Breast epithelium (tissue), 4 donors: ENCODE measurements at places on chromosomes 1 and 21. TPM values are rescaled to one million over a fixed set of nuclear protein-coding genes. Genes with fewer than 3 reads are reported as not detected.
A peak's percentile ranks its signal among the peaks of the same experiment; 100 is the strongest.

GRCh38 chr1:59552007-59552406 lies 255.1 kb downstream of the FGGY start:
- no peak for DNase-seq

DNA sequence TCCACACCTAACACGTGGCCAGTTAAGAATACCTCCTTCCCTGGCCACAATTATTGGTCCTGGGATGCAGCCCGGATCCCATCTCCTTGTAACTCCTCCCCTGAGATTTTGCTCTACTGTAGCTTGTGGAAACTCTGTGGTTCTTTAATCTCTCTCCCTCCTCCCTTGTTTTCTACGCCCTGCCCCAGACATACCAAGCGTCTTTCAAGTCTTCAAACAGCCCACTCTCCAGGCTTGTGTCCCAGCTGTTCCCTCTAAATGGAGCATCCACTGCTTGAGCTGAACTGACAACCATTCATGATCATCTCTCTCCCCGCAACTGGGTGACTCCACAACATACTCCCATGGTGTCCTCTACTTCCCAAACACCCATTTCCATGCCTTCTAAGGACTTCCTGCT lies 111.6 kb downstream of the SIPA1L2 start:
- DNase-seq = no peak

DNA sequence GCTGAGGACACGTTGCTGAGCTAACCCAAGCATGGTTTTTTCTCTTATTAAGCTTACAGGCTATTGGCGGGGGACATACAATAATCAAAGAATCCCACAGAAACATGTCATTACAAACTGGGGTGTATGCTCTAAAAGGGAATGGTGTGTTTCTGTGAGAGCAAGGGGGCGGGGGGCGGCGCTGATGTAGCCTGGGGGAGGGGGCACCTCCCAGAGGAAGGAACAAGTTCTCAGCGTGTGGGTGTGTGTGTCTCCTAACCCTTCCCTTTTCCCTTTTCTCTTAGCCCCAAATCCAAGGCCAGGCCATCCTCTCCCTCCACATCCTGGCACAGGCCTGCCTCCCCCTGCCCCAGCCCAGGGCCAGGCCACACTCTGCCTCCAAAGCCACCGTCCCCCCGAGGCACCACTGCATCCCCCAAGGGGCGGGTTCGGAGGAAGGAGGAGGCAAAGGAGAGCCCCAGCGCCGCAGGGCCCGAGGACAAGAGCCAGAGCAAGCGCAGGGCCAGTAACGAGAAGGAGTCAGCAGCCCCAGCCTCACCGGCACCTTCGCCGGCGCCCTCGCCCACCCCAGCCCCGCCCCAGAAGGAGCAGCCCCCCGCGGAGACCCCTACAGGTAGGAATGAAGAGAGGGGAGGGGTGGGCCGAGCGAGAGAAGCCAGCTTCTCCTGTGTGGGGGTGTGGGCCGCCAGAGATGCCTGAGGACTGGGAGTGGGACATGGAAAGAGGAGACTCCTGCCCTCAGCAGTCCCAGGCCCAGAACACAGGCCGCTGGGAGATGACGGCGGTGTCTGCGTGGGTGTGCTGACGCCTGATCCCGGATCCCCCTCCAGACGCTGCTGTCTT lies 21.9 kb downstream of the MAP7D1 start:
- DNase-seq = no peak

GRCh38 chr1:201681375-201681774 lies 142.4 kb downstream of the NAV1 start:
- DNase-seq = no peak

DNA sequence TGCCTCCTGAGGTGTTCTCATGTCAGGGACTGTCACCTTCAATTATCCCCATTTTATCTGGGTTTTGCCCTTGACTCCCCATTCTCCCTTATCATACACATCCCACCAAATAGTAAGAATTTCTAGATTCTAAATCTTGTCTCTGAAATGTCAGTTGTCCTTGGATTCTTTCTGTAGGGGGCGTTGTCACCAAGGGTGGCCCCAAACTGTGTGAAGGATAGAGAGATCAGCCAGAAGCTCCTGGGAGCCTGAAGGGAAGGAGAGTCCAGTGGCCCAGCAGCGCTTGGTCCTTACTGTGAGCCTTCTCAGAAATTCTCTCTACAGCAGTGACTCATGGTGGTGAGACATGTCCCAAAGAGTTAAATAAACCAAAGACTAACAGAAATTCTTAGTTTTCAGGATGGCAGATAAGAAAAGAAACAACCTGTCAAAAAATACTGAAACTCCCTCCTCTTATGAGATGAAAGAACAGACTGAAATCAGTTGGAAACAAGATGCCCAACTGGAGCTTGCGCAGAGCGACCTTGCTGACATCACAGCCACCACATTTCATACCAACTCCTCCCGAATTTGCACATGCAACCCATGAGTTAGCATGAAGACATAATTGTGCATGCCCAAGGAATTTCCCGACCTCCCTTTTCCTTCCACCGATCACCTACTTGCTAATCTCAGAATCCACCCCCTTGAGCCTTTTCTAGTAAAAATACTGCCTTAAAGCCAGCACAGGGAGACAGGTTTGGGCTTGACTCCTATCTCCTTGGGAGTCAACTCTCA lies 109.8 kb downstream of the ELAVL4 start:
- DNase-seq = no peak

GRCh38 chr1:241614144-241614543 lies 26.0 kb downstream of the CHML start:
- no peak for DNase-seq

DNA sequence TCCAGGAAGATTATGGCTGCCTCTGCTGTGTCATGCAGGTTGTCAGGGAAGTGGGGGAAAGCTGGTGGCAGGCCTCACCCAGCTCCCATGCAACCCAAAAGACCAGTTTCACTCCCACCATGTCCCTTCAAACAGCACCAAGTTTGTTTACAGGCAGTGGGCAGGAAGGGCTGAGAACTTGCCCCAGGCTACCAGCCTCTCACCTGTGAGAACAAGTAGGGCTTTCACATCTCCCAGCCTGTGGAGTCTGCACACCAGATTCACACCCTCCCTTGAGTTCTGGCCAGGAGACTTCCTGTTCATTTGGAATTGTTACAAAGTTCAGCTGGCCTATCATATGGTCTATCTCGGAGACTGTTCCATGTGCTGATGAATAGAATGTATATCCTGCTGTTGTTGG lies 27.8 kb downstream of the RPAP2 start:
- DNase-seq = no peak

GRCh38 chr1:118661769-118662320 lies 326.3 kb downstream of the TBX15 start:
- no peak for DNase-seq

GRCh38 chr1:227944090-227944930 lies 3.4 kb downstream of the WNT9A start:
- DNase-seq = no peak

- no peak for DNase-seq
Measured at GRCh38 chr1:113872219-113872935, 865 bp upstream of the PTPN22 start.

- DNase-seq = no peak
Measured at GRCh38 chr1:22754106-22754768, 43.6 kb downstream of the EPHB2 start.

GRCh38 chr1:109570414-109570813 lies 22.0 kb downstream of the GNAI3 start:
- DNase-seq = no peak

GRCh38 chr1:92968138-92969032 lies 7.1 kb upstream of the DIPK1A start:
- no peak for DNase-seq

GRCh38 chr21:43696214-43696613 lies 22.7 kb upstream of the PDXK start:
- DNase-seq = no peak

GRCh38 chr1:80241566-80241965 lies 1235.0 kb upstream of the ADGRL4 start:
- no peak for DNase-seq

DNA sequence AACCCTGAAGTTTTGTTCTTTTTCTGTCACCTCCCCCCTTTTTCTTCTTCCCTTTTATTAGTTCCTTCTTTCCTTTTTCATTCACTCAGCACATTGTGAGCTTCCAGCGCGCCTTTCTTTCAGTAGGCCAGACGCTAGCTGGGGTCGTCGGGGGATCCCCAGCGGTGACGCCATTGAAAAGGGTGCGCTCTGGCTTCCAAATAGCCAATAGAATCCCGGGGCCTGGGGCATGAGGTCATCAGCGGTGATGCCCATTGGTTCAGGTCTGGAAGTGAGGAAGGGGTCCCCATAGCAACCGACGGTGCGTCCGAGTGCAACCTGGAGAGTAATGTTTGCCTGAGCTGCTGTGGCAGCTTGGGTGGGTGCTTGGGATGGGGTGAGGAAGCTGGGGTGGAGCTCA lies 6.9 kb upstream of the EFNA3 start:
- no peak for DNase-seq

- no peak for DNase-seq
Measured at GRCh38 chr1:221781102-221781755, 39.3 kb upstream of the DUSP10 start.

DNA sequence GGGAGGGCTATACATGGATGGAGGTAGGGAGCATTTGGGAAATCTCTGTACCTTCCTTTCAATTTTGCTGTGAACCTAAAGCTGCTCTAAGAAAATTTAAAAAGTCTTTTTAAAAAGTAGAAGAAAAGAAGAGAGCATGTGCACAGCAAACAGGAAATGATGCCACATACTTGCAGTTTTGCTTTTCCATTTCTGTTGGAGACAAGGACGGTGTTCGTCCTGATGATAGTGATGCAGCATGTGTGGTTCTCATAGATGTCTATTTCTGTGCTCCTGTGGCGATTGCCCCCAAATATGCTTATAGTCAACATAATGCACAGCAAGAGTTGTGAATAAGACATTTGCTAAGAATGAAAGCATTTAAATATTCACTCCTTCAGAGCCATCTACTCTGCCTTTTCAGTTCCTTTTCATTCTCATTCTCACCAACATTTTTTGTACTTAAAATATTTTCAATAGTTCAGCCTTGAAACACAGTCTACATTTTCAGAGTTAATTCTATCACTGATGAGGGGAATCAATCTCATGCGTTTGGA lies 66.6 kb downstream of the LRRC8C start:
- no peak for DNase-seq

DNA sequence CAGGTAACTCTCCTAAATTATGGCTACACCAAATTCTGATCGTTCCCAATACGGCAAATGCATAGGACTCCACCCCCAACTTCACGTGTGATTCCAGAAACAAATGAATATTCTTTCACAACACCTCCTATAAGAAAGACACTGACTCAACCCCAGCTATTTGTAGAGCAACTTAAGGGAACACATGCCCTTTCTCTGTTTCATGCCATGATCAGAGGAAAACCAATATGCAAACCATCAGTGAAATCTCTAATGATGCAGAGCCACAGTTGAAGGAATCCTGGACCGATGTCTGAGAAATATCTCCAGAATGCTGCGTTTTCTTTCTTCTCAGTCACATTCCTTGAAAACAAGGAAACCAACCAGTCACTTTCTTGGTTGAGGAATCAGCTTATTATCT lies 164.2 kb upstream of the PTBP2 start:
- no peak for DNase-seq

- DNase-seq = no peak
Measured at GRCh38 chr1:113452921-113453770, 62.8 kb downstream of the MAGI3 start.

- DNase-seq = peak; percentile 66
Measured at GRCh38 chr1:206555473-206555935, 48.2 kb downstream of the RASSF5 start.

DNA sequence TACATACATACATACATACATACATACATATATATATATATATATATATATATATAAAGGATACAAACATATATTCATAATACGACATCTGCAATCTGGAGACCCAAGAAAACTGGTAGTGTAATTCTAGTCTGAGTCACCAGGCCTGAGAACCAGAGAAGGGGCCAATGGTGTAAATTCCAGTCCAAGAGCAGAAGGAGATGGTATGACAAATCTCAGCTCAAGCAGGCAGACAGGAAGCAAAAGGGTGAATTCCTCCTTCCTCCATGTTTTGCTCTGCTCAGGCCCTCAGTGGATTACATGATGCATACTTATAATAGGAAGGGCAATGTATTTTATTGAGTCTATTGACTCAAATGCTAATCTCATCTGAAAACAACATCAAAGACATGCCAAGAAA lies 1060.4 kb upstream of the TMPRSS15 start:
- no peak for DNase-seq

GRCh38 chr1:10471411-10472219 lies 714 bp downstream of the DFFA start:
- peak; percentile 24 for DNase-seq

DNA sequence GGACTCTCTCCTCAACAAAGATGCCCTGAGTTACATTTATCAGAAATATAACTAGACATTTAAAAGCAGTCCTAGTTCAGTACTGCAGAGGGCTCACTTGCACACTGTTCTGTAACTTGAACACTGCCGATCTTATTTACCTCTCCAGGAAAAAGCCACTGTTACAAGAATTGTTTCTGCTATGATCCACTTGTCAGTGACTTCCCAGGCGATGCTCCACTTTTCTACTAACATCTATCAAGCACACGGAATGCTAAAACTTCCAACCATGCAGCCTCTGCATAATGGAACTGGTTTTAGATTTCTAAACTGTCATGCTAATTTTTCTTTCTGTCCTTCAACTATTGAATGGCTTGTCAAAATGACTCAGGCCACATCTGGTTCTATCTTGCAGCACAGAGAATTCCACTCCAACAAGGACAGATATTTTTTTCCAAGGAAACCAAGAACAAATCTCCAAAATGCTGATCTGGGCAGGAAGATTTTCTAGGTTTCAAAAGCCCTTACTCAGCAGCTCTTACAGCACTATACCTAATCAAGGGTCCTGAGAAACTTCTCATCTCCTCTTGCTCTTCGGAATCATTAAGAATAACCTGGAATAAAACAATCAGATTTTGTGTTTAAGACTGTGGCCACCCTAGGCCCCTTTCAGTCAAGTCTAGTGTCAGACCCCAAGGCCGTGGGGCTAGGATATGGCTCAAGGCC lies 9.9 kb downstream of the SEC16B start:
- no peak for DNase-seq

DNA sequence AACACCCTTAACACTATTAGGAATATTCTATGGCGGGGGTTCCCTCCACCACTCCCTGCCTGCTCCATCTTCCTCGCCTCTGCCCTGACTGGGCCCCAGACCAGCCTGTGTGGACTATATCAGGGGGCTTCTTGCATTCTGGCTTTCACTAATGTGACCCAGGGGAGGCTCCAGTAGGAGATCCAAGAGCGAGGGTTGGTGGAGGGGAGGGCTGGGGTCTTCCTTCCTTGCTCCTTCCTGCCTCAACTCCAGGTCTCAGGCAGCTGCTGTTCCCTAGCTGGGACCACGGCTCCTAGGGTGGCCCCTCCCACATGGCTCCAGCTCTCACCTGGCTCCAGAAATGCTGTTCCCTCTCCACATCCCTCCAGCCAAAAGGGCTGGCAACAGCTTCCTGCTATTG lies 257.4 kb downstream of the MATN1 start:
- peak; percentile 44 for DNase-seq

GRCh38 chr1:113859478-113860175 lies 11.9 kb downstream of the PTPN22 start:
- DNase-seq = no peak

Gene PCAT6
- not detected for total RNA-seq

Gene LCE3D
- not detected for total RNA-seq

Gene PROX1
- total RNA-seq = 5.7 TPM

Gene SETSIP
- total RNA-seq = not detected

Gene SLC1A7
- 0.16 TPM for total RNA-seq

Gene TMEM125
- total RNA-seq = not detected

Gene OPTC
- not detected for total RNA-seq
